ENCODE measurements at places on chromosomes 2 and 18.

DNA sequence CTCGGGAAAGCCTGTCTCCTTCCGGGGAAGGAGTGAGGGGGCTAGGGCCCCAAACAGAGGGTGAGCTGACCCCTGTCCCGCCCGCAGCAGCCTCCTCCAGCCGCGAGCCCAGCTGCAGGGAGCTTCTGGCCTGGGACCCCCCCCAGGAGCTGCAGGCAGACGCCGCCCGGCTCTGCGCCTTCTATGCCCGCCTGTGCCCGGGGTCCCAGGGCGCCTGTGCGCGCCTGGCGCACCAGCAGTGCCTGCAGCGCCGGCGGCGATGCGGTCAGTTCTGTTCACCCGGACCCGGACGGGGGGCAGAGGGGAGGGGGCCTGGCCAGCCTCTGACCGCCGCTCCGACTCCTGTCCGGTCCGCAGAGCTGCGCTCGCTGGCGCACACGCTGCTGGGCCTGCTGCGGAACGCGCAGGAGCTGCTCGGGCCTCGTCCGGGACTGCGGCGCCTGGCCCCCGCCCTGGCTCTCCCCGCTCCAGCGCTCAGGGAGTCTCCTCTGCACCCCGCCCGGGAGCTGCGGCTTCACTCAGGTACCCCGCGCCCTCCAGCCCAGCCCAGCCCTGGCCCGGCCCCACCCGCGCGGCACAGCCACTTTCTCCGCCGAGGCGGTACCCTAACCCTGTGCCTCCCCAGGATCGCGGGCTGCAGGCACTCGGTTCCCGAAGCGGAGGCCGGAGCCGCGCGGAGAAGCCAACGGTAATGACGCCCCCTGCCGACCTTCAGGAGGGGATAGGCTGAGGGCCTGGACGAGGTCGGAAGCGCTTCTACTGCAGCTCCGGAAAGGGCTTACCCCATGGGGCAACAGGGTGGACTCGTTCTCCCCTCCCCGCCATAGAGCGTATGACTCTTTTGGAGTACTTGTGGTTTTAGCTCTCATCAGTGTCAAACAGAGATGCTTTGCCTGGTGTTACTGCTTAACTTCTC lies 2.0 kb upstream of the CHRND start:
- no peak for DNase-seq

GRCh38 chr2:231709636-231709980 lies 1.3 kb downstream of the PTMA start:
- no peak for DNase-seq

GRCh38 chr18:7877609-7878008 lies 310.5 kb downstream of the PTPRM start:
- no peak for DNase-seq

- no peak for DNase-seq
These were observed 109.6 kb downstream of the SH3RF3 start for GRCh38 chr2:109238580-109238979.

GRCh38 chr18:30562231-30562630 lies 480.3 kb downstream of the DSC3 start:
- DNase-seq: no peak

- no peak for DNase-seq
These were observed 355.3 kb downstream of the INSIG2 start for GRCh38 chr2:118443596-118443995.

DNA sequence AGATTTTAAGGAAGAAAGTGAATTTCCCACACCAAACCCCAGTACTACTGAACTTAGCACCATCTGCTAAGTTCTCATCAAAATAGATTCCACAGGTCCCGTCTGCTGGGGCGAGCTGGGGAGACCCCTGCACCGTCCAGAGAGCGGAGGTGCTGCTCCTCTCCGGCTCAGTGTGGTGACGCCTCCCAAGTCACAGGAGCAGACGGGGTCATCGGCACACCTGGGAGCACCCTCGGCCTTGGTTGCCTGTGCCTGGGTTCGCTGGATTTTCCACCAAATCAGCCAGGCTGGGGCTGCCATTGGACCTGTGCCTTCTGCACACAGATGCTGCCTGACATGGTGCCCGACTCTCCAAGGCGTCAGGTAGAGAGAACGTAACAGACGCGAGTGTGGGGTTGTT lies 141.3 kb downstream of the PXDN start:
- no peak for DNase-seq

- DNase-seq: no peak
These were observed 28.4 kb downstream of the ADCYAP1 start for GRCh38 chr18:933082-933481.

- DNase-seq: no peak
These were observed 14.9 kb downstream of the DPP4 start for GRCh38 chr2:162058973-162059668.

DNA sequence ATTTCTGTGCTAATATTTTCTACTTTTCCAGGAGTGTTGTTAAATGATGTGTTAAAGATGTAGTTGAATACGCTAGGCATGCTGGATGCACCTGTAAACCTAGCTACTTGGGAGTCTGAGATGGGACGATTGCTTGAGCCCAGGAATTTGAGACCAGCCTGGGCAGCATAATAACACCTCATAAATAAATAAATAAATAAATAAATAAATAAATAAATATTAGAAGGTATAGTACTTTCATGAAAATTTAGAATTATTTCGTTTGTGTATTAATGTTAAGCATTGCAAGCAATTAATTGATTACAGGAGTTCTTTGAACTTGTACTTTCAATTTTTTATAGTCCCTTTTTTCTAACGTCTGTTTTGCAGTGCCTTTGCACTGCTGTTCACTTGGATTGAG lies 137.2 kb downstream of the ATP9B start:
- no peak for DNase-seq

DNA sequence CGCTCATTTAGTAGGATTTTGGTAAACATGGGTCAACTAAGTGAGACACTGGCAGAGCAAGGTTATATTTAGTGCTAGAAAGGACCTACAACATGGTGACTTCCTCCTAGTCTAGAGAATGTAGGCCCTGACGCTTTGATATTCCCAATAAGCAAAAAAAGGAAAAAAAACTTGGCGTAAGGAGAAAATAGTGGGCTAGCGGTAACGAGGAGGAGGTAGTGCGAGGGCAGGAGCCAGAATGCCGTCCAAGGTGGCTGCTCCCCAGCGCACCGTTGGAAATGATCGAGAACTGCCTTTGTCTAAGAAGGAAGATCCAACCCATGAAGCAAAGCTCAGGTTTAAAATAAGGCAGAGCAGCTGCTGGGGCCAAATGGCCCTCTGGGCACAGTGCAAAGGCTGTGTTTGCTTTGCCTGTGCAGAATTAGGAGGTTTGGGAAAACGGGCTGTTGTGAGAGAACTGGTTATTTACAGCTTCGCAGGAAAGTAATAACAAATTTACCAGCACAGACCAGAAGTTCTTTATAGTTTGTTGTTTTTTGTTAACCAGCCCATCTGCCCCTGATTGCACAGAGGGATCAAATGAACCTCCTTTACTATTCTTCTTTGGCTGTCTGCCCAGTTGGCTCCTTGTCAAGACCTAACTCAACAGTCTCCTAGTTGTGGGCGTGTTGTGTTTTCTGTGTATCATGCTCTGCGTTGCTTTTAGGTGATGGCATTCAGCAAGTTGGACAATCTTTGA lies 86.6 kb downstream of the ITGB1BP1 start:
- DNase-seq: peak; percentile 76
